ENCODE measurements at places on chromosomes 11 and 22. TPM values are rescaled to one million over a fixed set of nuclear protein-coding genes. Genes with fewer than 3 reads are reported as not detected.

The OR5P2 gene
- total RNA-seq, result not detected

The RAB36 gene
- 2.4 TPM for total RNA-seq

The EFEMP2 gene
- total RNA-seq, result 94.0 TPM

The OSM gene
- total RNA-seq, result not detected

Data from smooth muscle cell of bladder (primary cell).